ENCODE measurements at places on chromosomes 11 and 22. TPM values are rescaled to one million over a fixed set of nuclear protein-coding genes. Genes with fewer than 3 reads are reported as not detected.

MS4A12 gene
- total RNA-seq, result not detected

IGHMBP2 gene
- total RNA-seq, result 4.7 TPM

OVOL1 gene
- not detected for total RNA-seq

SLC22A12 gene
- total RNA-seq, result not detected

TBX10 gene
- total RNA-seq, result not detected

LSP1 gene
- total RNA-seq, result 6.0 TPM

CWF19L2 gene
- total RNA-seq, result 12.8 TPM

HPX gene
- total RNA-seq, result 0.77 TPM

CEP126 gene
- total RNA-seq, result 1.5 TPM

MUC6 gene
- not detected for total RNA-seq

OR5M8 gene
- total RNA-seq, result not detected

LRRC32 gene
- 9.6 TPM for total RNA-seq

KCNJ5 gene
- total RNA-seq, result 0.17 TPM

LRRN4CL gene
- 36.9 TPM for total RNA-seq

CRACR2B gene
- 2.4 TPM for total RNA-seq

YPEL1 gene
- 1.3 TPM for total RNA-seq

PACSIN3 gene
- 37.8 TPM for total RNA-seq

F2 gene
- total RNA-seq, result 0.16 TPM

RHOD gene
- total RNA-seq, result 11.6 TPM

OR5T3 gene
- not detected for total RNA-seq

TBX1 gene
- total RNA-seq, result 0.32 TPM

ZNF215 gene
- total RNA-seq, result 3.0 TPM

UQCC3 gene
- total RNA-seq, result 13.1 TPM

FOLR1 gene
- not detected for total RNA-seq

USP2 gene
- not detected for total RNA-seq

OPCML gene
- total RNA-seq, result not detected

BDNF gene
- total RNA-seq, result 4.6 TPM

TMEM45B gene
- total RNA-seq, result not detected

UPK3A gene
- total RNA-seq, result not detected

PDGFD gene
- total RNA-seq, result 0.86 TPM

RAG2 gene
- not detected for total RNA-seq

MMP10 gene
- 0.79 TPM for total RNA-seq

SEC14L6 gene
- 0.16 TPM for total RNA-seq

APOA1 gene
- 0.69 TPM for total RNA-seq

OR52I1 gene
- total RNA-seq, result not detected

UBQLNL gene
- 0.17 TPM for total RNA-seq

CHRNA10 gene
- 0.43 TPM for total RNA-seq

SLC22A6 gene
- not detected for total RNA-seq

C11orf87 gene
- total RNA-seq, result 0.16 TPM

CCDC73 gene
- under 0.01 TPM for total RNA-seq

MMP11 gene
- total RNA-seq, result 5.0 TPM

SYT7 gene
- total RNA-seq, result 5.5 TPM

APIP gene
- total RNA-seq, result 27.1 TPM

SCGB1C1 gene
- total RNA-seq, result not detected

CLMP gene
- total RNA-seq, result 139 TPM

OR52E8 gene
- not detected for total RNA-seq

SYT9 gene
- not detected for total RNA-seq

GUCY1A2 gene
- under 0.01 TPM for total RNA-seq

MMP8 gene
- under 0.01 TPM for total RNA-seq

MEI1 gene
- total RNA-seq, result 0.17 TPM

RBMXL2 gene
- total RNA-seq, result not detected

OR51B4 gene
- not detected for total RNA-seq

TRIM49 gene
- not detected for total RNA-seq

PHF21B gene
- under 0.01 TPM for total RNA-seq

SPDYC gene
- not detected for total RNA-seq

Measured in bronchial smooth muscle cell (primary cell).